ENCODE measurements at places on chromosomes 2 and 18.

DNA sequence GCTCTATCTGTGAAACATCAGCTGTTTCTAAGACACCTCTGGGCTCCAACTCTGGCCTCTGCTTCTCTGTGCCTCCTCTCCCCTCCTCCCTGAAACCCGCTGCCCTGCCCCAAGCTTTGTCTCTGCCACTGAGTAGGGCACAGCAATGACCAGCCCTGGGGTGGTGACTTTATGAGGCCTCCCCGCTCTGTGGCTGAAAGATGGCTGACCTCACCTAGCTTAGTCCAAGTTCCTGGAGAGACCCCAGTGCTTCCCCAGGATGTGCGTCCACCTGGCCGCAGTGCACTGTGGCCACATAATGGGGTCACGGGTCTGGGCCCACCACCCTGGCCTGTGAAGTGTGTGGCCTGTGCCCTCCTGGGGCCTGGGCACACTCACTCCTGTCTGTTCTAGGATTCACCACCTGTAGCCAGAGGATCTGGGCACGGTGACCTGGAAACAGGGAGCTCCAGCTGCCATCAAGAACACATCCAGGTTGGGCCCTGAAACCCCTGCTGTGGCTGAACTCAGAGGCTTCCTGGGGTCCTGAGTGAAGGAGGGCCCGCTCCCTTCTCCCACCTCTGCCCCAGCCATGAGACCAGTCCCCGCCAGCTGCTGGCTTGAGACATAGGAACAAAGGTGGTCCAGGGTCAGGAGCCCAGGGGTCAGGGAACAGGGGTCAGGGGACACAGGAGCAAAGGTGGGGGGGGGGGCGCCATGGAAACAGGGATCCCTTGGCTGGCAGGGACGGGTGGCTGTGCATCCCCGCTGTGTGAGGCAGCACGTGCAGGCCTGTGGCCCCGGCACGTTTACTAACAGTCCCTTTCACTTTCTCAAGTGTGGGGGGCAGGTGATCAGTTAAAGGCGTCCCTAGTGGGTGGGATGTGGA lies 29.3 kb upstream of the OTOS start:
- no peak for DNase-seq

DNA sequence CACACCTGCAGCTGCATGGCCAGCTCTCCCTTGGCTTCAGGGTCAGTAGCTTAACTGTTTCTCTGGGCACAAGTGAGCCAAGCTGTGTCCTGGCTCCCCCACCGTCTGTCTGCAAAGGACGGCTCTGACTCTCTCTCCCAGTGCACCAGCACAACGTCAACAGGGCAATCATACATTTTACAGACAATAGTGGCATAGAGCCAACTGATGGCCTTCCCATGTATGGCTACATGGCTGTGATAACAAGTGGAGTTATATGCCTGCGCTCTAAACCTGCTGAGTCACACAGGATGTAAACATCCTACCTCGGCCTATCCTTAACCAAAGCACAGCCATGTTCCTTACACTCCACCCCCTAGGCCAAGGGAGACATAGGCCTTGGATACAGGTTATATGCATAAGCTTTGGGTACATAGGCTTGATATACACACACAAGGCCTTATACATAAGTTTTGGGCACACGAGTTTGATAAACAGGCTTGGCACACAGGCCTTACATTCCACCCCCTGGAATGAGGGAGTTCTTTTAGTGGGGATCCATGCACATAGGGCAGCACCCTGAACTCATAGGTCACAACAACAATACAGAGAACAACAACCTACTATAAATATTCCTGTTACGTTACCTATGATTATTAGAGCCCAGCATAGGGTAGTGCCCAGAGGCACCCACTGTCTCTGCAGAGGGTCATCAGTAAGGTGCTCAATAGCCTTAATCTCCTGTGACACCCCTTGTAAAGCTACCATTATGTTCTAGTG lies 17.7 kb downstream of the PHOSPHO2 start:
- no peak for DNase-seq

GRCh38 chr2:206083602-206084438 lies 2.2 kb downstream of the INO80D start:
- DNase-seq: no peak

DNA sequence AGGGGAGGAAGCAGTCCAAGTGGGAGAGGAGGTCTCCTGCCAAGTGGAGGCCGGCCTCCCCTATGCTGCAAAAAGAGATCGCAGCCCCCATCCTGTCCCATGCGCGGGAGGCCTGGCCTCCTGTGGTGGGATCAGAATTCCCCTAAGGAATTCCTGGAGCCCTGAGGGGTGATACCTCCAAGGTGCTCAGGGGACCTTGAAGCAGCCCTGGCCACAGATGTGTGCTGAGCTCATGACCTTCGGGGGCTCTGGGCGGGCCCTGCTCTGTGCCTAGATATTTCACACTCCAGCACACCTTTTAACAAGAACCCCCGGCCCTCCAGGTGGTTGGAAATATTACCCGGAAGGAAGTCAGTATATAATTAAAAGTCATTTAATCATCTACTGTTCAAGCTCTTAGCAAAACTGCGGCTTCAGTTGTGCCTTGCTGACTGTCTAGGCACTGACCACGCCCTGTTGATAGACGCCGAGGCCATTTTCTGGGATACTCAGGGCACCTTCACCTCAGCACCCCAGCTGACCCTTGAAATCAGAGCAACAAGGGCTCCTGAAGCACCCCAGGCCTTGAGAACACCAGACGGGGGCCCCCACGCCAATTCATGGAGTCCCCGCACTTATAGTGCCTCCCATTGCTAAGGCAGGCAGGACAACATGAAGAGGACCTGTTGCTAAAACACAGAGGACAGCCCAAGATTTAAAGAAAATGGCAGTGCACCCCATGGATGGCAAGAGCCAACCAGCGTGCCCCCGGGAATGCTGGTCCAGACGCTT lies 119.1 kb downstream of the NDUFA10 start:
- DNase-seq: no peak

DNA sequence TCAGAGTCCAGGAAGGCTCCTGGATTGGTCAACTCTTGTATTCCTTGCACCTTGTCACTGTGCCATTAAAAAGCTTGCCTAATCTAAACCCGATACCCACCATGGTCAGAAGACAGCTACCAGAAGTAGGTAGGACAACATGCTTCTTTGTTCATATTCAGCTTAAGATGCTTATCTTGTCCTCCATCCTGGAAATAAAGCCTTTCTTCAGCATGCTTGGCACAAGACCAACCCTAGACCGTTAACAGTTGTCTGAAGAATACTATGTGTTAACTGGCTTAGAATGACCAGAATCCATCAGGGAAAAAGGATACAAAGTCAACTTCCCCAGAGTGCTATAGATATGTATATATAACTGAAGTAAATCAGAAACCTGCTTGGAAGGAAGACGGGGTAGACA lies 193.9 kb downstream of the ZRANB3 start:
- DNase-seq: no peak

GRCh38 chr2:170493426-170494097 lies 221.6 kb upstream of the SP5 start:
- DNase-seq: no peak

- no peak for DNase-seq
These were observed 56.1 kb downstream of the ASAP2 start for GRCh38 chr2:9262671-9263171.

DNA sequence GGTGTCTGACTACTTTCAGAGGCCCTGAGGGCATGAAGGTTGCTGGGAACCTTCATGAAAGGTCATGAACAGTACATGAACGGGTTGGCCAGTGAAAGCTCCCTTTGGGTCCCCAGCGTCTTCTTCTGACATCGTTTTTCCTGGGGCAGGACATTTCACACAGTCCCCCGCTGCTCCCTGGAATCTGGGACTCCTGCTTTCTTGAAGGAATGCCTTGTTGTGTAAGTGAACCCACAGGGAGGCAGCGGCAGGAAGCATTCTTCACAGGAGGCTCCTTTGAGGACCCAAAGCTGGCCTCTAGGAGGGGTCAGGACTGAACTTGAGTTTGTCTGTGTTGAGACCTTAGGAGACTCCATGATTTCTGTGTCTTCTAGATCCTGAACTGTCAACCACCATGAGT lies 144.3 kb downstream of the KCNE4 start:
- DNase-seq: no peak

- no peak for DNase-seq
These were observed 217.7 kb upstream of the SMAD7 start for GRCh38 chr18:49168281-49168985.

DNA sequence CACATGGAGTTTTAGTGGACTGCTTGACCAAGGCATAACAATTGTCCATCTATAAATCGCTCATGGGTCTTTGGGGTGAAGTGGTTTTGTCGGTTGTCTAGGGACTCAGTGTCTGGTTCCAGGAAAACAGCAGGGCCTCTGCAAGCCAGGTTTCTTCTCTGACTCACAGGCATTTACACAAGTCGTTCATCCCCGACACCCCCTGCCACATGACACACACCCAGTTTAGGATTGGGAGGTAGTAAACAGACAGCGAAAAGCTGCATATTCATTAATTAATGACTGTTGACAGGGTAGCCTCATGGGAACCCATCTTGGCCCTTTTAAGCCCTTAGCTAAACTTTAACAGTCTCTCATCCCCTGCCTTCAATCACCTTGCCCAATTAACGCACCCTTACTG lies 194.8 kb upstream of the ACVR2A start:
- no peak for DNase-seq

GRCh38 chr2:10145519-10146357 lies 23.2 kb downstream of the RRM2 start:
- no peak for DNase-seq

- no peak for DNase-seq
These were observed 149.3 kb downstream of the CSRNP3 start for GRCh38 chr2:165618806-165619205.

All from foreskin keratinocyte (primary cell).